ENCODE measurements at places on chromosomes 5 and 9.

DNA sequence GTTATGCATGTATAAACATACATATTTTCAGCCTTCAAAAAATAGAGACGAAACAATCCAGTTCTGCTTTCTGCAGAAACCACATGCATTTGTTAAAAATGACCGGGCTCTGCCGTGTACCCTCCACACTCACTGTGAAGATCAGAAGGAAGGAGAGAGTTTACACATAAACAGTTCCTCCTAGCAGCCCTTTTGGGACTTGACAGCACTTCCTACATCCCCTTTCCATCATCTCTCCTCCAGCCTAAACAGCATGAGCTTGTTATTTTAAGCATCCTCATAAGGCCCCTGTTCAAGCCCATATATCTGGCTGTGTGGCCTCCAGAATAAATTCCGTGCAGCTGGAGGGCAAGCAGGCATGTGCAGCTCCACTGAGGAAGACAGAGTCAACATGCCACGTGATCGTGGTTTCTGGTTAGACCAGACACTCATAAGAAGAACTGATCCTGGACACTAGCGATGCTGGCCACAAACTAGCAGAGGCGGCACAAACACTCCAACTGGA is 42.2 kb downstream of the NIPAL4 start:
- peak; percentile 52 for DNase-seq

- no peak for DNase-seq
These were observed 90.3 kb upstream of the PTPRD start for GRCh38 chr9:10703139-10703538.

DNA sequence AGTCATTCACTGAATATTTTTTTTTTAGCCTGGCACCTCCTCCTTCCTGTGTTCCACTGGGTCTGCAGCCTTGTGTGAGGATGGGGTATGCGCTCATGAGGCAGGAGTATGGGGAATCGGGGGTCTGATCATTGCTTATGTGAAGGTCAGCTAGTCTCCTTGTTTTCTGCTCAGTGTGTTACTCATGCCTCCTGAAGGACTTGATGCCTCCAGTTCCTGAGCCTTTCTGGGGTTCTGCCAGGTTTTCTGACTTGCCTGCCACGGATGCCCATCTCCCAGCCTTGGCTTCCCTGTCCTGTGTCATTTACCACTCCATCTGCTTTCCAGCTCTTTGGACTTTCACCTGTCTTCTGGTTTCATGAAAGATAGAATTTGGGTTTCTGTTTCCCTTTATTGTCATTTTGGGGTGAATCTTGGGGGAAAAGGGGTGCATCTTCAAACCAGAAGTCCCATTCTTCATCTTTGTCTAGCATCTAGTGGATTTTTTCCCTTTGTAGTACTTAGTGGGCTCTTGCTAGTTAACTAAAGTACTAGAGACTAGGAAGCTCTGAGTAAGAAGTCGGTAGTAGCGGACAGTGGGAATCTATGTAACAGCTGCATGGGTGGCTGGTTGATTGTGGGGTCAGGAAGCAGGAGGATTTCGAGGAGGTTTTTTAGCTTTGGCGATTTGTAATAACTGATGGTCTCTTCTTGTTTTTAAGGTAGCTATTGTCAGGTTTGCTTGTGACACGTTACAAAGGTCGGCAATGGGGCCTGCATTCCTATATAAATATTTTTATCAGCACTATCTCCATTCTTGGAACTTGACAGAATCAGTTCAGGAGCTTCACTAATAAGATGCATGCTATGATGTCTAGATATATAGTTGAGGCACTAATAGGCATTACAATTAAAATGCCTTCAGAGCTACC is 8.2 kb downstream of the OTULIN start:
- no peak for DNase-seq

- DNase-seq, result no peak
These were observed 288.8 kb downstream of the GLIS3 start for GRCh38 chr9:4011054-4011453.

GRCh38 chr9:130382636-130383349 is 62.0 kb upstream of the ASS1 start:
- DNase-seq, result no peak

DNA sequence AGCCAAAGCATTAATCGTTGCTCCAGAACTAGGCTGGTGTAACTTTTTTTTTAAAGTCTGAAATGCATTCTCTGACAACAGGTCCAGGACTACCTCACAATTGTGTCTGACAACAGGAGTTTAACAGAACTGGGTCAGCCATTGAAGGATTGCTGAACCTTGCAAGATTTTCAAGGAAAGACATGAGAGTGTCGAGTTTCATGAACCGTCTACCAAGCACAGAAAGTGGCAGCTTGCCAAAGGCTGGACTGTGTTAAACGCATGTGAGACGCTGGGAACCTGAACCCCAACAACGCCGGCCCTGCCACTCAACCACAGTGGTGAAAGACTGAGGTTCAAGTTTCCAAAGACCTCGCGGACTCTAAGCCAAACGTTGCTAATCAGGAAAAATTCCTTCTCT is 79.1 kb downstream of the LHFPL2 start:
- no peak for DNase-seq

GRCh38 chr9:138021251-138022056 is 143.9 kb downstream of the CACNA1B start:
- DNase-seq, result no peak

- peak; percentile 31 for DNase-seq
These were observed 94.6 kb downstream of the ZNF608 start for GRCh38 chr5:124651663-124652513.

DNA sequence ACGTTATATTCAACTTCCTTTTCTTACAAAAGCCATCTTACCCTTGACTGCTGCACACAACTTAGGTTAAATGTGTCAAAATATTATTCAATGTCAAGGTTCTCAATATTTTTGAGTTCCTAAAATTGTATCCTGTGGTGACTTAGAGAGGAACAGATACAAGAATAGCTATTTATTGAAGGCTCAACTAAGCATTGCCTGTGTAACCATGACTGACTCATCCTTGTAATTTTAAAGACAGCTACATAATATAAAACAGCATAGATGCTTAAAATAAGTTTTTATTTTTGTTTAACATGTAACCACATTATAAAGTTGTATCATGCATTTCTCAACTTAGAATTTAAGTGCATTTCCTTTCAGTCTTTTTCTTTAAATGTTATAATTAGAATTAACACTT is 312.9 kb upstream of the RGMB start:
- no peak for DNase-seq

DNA sequence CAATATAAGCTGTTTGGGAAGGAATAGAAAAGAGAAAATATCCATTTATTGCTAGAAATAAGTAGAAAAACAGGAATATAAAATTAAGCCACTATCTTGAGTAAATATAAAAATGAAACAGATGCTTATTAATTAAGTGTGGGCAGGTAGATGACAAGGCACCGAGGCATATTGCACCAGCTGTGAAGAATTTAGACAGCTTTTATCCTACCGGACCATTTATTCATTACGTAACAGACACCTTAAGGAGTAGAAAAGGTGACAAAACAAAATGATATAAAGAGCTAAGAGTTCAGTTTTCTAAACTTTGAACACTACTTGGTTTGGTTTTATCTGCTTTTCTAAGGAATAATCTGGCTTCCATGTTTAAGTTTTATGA is 404.1 kb downstream of the PTPRD start:
- DNase-seq, result no peak

GRCh38 chr9:97923529-97924108 is 1.3 kb upstream of the TRMO start:
- DNase-seq, result peak; percentile 68

DNA sequence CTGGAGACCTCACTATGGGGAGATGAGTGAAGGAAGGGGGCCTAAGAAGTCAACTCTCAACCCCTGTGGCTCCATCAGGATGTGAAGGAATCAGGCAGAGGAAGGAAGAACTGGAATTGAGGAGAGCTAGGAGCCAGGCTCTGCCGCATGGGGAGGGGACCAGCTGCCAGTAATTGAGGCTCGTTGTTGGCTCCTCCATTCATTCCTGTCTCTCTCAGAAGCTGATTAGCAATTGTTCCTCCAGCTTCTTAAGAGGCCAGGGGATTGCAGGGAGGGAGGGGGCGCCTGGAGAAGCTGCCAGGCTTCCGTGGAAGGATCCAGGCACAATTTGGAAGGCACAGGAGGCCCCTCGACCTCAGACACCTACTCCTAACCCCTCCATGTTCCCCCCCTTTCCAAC is 20.5 kb upstream of the TTLL11 start:
- DNase-seq, result no peak

GRCh38 chr5:124349931-124350330 is 396.5 kb downstream of the ZNF608 start:
- DNase-seq, result no peak

- DNase-seq, result no peak
These were observed 21.9 kb downstream of the ERBIN start for GRCh38 chr5:65948115-65948747.

DNA sequence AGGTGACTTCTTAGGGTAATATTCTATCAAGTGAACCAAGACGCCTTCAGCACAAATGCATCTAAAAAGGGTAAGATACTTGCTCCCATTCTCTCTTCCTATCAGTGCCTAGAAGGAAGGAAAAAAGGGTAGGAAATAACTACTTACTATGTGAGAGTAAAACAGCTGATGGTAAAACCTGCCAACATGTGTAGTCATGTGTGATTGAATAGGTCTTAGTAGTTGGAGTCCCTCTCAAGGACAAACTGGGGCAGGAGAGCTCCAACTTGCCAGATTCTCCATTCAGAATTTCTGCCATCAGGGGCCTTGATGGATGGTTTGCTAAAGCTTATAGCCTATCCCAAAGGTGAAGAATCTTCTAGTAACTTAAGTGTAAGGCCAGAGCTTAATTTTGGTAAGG is 5.2 kb downstream of the TSC1 start:
- no peak for DNase-seq

DNA sequence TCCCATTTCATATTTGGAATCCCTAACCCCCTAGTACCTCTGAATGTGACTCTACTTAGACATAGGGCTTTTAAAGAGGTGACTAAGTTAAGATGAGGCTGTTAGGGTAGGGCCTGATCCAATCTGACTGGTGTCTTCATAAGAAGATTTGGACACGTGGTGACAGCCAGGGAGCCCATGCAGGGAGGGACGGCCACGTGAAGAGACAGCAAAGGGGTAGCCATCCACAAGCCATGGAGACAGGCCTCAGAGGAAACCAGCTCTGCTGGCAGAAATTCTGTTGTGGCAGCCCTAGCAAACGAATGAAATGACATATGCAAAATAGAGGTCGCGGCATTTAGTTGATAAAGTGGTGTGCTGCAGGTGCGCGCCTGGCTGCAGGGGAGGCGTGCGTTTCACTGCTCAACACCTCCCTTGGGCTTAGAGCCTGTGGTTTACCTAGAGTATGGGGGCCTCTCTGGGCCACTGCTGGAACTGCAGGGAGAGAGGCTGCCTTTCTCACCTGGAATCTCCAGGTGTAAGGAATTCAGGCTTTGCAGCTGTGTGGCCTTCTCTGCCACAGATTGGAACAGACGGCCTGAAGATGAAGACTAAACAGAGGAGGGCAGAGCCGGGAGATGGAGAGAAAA is 7.1 kb upstream of the AFAP1L1 start:
- DNase-seq, result no peak

GRCh38 chr5:133744051-133744959 is 132.0 kb upstream of the FSTL4 start:
- no peak for DNase-seq

All from inflammatory macrophage treated with lipopolysaccharide for 1 hour (primary cell).